ENCODE measurements at places on chromosomes 7 and 10. TPM values are rescaled to one million over a fixed set of nuclear protein-coding genes. Genes with fewer than 3 reads are reported as not detected.
A peak's percentile ranks its signal among the peaks of the same experiment; 100 is the strongest.

DNA sequence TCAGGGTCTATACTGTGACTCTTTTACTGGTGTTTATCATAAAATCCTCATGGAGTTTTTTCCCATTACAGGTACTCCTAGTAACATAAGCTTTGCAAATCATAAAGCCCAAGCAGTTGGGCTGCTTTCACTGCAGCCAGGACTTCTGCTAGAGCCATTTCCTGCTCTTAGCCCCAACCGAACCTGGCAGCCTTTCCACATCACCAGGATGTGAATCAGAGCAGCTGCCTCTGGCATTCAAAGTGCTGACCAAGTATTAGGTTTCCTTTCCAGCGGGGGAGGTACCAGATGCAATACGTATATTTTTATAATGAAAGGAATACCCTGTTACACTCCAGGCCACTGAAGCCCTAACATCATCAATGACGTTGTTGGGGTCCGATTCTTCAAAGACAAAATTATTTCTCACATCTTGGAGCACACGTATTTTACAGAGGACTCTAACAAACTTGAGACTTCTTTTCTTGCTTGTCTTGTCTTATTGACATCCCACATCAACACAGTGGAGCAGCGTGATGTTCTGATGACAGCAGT, 3.6 kb upstream of the HTR5A start:
- no peaks in the 10 kb centered on the region for H3K4me1 ChIP-seq
- H3K4me3 ChIP-seq: no peak overlapping the region
- no peak for DNase-seq
- no peaks in the 10 kb centered on the region for H3K36me3 ChIP-seq
- no peaks in the 10 kb centered on the region for H3K27me3 ChIP-seq
- H3K27ac ChIP-seq: no peak overlapping the region

- H3K4me1 ChIP-seq: no peaks in the 10 kb centered on the region
- no peak overlapping the region for H3K27ac ChIP-seq
- H3K27me3 ChIP-seq: no peaks in the 10 kb centered on the region
These were observed 45.7 kb downstream of the POLR3A start for GRCh38 chr10:77983384-77984341.

DNA sequence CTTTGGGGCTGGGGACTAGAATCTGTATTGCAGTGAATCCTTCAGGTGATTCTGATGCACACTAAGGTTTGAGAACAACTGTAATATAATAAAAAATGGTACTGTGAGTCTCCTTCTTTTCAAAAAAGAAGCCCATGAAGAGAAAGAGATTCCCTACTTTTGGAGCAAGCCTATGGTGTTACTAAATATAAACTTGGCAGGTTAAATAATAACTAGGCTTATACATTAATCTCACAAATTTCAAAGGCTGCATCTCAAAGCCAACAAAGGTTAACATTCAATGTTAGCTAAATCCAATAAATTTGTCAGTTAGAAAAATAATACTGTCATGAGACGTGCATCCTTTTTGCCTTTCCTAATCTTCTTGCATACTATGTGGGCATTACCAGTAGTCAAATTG, 159.7 kb upstream of the LAMB4 start:
- peaks cover 38% of the 10 kb centered on the region for H3K4me1 ChIP-seq
- peaks cover 9% of the 10 kb centered on the region for H3K27me3 ChIP-seq

DNA sequence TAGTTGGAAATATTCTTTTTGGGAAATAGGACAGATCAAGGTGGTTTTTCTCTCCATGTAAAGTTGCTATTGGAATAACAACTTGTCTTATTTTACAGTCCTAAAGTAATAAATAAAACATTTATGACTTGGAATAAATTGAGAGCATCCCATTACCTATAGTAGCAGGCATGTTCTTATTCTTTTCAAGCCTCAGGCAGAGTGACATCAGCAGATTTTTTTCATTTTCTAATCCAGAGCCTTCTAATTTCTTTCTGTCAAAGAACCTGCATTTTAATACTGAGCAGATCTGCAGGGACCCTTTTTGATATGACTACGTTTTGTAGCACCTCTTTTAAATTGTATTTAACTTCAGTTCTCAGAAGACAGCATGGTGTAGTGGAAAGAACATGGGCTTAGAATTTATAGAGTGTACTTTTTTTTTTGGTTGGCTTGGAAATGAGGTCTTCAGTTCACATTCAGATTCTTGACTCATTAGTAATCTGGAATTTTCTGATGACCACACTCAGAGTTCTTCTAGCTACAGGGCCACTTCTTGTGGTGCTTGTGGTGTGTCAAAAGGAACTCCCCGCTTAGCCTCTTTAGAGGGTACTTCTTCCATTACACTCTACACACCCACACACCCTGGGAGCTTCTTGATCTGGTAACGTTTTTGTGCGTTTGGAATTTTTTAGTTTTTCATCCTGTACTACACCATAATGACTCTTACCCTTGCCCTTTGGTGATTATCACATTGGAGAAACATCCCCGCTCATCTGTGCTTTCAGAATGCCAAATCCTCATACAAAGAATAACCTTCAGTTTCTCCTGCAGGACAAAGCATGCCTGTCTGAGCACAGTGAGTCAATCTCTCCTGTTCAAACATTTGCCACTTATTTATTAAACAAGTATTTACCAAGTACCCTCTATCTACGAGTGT, 34.6 kb downstream of the AGK start:
- no peak overlapping the region for H3K4me3 ChIP-seq
- H3K27ac ChIP-seq: peak overlapping the region; percentile 88
- H3K27me3 ChIP-seq: no peaks in the 10 kb centered on the region
- H3K36me3 ChIP-seq: peaks cover 7% of the 10 kb centered on the region
- DNase-seq: no peak

The MYOF gene
- total RNA-seq: 526 TPM

GRCh38 chr10:112126901-112127300, 56.7 kb downstream of the GPAM start:
- no peak overlapping the region for H3K4me3 ChIP-seq
- H3K4me1 ChIP-seq: no peaks in the 10 kb centered on the region
- no peaks in the 10 kb centered on the region for H3K36me3 ChIP-seq
- DNase-seq: no peak

DNA sequence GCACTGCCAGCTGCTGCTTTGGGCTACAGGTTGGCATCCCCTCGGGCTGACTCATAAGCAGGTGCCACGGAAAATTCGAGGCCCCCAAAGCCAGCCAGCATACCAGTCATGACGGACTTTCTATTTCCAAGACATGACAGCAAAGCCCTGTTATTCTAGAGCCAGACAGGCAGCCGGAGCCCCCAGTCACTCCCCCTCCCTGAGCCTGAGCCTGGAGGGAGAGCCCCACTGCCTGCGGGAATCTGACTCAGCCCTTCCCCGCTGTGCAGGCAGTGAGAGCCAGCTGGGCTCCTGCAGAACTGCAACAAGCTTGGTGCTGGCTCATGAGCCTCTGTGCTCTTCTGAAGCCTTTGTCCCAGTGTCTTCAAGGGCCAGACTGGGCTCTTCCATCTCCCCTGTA, 15.8 kb downstream of the BTBD16 start:
- DNase-seq: no peak
- no peaks in the 10 kb centered on the region for H3K36me3 ChIP-seq
- H3K27me3 ChIP-seq: no peaks in the 10 kb centered on the region
- peaks cover 61% of the 10 kb centered on the region for H3K4me1 ChIP-seq

The SERPINE1 gene
- total RNA-seq: 794 TPM

- peaks cover 26% of the 10 kb centered on the region for H3K4me1 ChIP-seq
- H3K27me3 ChIP-seq: no peaks in the 10 kb centered on the region
- H3K4me3 ChIP-seq: no peak overlapping the region
- no peak for DNase-seq
These were observed 11.5 kb upstream of the GRIFIN start for GRCh38 chr7:2487586-2488271.

The SPDYE5 gene
- total RNA-seq: not detected

GRCh38 chr7:1948301-1948796, 278.3 kb downstream of the ELFN1 start:
- no peaks in the 10 kb centered on the region for H3K27me3 ChIP-seq
- no peaks in the 10 kb centered on the region for H3K36me3 ChIP-seq
- no peaks in the 10 kb centered on the region for H3K4me1 ChIP-seq
- DNase-seq: peak; percentile 90
- no peak overlapping the region for H3K27ac ChIP-seq

DNA sequence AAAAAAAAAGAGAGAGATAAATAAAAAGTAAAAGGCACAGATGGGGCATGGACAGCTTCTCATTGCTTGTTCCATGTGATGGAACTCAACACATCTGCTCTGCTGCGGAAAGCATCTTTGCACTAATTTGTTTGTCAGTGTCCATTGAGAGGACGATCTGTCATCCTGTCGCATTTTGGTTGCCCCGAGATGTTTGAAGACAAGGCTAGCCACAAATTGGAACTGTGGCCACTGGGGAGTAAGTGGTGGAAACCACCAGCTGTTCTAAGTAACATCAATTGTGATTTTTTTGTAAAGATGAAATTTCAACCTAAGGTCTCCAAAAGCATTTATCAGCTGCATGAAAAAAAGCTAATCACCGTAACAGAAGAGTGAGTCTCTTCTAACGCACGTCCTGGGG, 312.7 kb downstream of the ADARB2 start:
- peaks cover 2% of the 10 kb centered on the region for H3K27me3 ChIP-seq
- H3K27ac ChIP-seq: no peak overlapping the region
- no peak for DNase-seq
- H3K4me3 ChIP-seq: no peak overlapping the region
- H3K4me1 ChIP-seq: peaks cover 17% of the 10 kb centered on the region
- no peaks in the 10 kb centered on the region for H3K36me3 ChIP-seq

DNA sequence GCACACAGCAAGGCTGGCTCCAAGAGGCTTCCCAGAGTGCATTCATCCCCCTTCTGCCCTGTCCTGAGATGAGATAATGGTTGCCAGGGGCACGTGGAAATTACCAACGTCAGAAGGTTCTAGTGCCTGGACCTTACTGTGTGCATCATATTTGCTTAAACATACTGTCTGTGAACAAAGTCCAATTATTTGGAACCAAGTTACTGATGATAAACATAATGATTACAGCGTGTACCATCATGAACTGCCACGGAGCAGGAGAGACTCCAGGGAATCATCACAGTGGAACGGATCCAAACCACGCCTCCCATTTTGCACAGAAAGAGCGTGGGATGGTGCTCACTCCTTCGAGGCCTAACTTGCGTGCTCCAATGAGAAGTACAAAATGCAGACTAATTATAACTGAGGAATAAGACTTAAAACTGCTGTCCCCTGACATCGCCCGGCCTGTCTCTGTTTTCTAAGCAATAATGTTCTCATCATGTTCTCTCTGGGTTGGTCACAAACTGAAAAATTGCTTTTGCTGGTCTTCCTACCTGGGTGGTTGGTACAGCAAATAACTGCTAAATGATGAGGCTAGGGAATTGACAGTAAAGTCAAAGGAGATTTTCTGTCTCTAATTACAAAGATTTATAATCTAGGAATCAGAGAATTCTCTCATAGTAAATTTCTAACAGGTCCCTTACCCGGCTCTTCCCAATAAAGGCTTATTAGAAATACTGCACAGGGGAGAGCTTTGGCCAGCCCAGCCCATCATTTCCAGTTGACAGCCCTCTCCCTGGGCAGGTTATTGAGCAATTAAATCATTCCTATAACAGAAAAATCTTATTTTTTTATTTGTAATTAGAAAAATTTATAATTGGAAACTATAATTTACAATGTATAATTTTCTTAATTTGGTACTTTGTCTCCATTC, 182.2 kb downstream of the CAMK1D start:
- no peak for DNase-seq
- H3K27me3 ChIP-seq: no peaks in the 10 kb centered on the region
- H3K36me3 ChIP-seq: no peaks in the 10 kb centered on the region
- no peak overlapping the region for H3K27ac ChIP-seq
- H3K4me3 ChIP-seq: no peak overlapping the region
- peaks cover 14% of the 10 kb centered on the region for H3K4me1 ChIP-seq

DNA sequence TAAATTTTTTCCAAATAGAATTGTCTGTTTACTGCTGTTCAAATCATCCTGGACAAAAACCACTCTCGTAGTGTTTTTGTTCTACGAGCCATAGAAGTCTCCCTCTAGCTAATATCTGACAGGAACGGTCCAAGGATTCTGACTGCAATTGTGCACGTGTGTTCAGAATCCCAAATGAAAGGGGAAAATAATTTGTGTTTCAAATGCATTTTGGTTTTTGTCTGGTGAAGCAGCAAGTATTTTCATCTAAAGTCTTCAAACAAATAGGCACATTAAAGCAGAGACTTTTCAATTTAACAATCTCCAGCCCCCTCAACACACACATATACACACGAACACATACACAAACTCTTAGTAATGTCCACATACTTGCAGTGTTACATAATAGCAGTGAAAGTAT, 475 bp downstream of the NEUROD6 start:
- H3K4me1 ChIP-seq: peaks cover 3% of the 10 kb centered on the region
- no peak for DNase-seq
- H3K4me3 ChIP-seq: no peak overlapping the region
- no peak overlapping the region for H3K27ac ChIP-seq
- H3K27me3 ChIP-seq: peaks cover 65% of the 10 kb centered on the region

DNA sequence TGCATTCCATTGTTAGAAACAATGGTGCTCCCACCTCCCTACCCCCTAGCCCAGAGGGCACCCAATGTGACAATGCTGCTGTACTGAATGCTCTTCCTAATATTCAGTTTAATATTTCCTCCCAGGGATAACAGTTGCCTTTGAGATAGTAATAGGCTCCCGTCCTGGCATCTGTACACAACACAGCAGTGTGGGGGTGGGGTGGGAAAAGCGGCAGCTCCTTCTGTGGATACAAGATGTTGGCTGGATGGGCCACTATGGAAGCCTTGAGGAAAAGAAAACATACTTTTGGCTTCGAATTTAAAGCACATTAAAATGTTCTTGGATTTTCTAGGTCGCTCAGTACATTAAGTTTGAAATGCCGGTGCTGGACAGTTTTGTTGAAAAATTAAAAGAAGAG, 9.2 kb upstream of the ZNF22 start:
- H3K4me1 ChIP-seq: peaks cover 69% of the 10 kb centered on the region
- peak overlapping the region; percentile 66 for H3K27ac ChIP-seq
- H3K4me3 ChIP-seq: no peak overlapping the region

GRCh38 chr10:69179089-69179742, 818 bp upstream of the SUPV3L1 start:
- H3K4me1 ChIP-seq: peaks cover 32% of the 10 kb centered on the region
- H3K27me3 ChIP-seq: no peaks in the 10 kb centered on the region
- H3K4me3 ChIP-seq: peak overlapping the region; percentile 95
- H3K36me3 ChIP-seq: peaks cover 4% of the 10 kb centered on the region

The TAS2R4 gene
- total RNA-seq: 0.35 TPM
